ENCODE measurements at places on chromosomes 7 and 10. TPM values are rescaled to one million over a fixed set of nuclear protein-coding genes. Genes with fewer than 3 reads are reported as not detected.

DNA sequence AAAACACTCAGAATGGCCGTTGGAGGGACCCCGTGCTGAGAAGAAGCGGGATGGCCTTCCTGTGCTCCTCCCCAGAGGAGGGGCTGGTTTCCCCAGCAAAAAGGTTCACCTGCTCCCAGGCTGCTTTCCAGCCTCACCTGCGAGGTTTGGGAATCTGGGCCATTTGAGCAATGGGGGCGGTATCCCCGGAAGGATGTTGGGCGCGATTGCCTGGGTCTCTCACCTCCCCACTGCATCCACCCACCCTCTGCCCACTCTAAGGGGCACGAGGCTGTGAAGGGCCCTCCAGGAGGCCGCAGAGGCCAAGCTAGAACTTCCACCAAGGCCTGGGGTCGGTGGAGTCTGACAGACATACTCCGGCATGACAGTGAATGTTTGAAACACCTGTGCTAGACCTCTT, 147.6 kb downstream of the PAXIP1 start:
- H3K4me1 ChIP-seq: no peaks in the 10 kb centered on the region
- no peak overlapping the region for H3K4me3 ChIP-seq
- H3K27ac ChIP-seq: no peak overlapping the region
- H3K36me3 ChIP-seq: no peaks in the 10 kb centered on the region
- no peaks in the 10 kb centered on the region for H3K27me3 ChIP-seq

DNA sequence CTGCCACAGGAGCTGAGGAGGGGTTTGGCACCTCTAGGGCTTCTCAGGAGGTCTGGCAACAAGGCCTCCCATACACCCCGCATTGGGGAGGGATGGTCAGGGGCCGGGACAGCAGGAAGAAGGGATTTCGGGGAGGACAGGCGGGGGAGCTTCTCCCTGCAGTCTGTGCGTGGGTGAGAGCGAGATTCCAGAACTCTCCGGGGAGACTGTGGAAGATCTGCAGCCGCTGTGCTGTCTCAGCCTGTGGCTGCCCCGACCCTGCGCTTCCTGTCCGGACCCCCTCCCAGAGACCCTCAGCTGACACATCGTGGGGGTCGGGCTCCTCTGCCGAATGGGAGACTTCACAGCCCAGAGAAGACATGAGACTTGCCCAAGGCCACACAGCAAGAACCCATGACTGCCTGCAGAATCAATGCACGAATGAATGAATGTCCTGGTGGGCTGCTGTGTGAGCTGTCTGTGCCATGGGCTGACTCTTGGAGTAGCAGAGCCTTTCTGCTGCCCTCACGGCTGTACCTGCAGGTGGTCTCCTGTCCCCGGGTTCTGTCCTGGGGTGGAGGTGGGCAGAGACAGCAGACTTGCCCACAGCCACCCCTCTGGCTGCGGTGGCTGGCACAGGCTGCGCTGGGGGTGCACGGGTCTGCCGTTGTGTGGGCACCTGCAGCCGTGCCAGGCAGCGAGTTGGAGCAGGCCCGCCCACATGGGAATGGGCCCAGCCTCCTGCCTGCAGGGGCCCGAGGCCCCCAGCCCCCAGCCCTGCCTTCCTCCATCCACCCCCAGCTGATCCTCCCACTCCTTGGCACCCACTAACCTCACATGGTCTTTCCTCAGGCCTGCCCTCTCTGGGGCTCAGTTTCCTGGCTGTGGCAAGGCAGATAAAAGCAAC, 16.3 kb upstream of the LFNG start:
- no peak for DNase-seq
- peaks cover 16% of the 10 kb centered on the region for H3K4me1 ChIP-seq
- H3K27ac ChIP-seq: no peak overlapping the region
- no peak overlapping the region for H3K4me3 ChIP-seq
- no peaks in the 10 kb centered on the region for H3K36me3 ChIP-seq

GRCh38 chr10:69752479-69752878, 49.2 kb upstream of the COL13A1 start:
- DNase-seq: no peak
- H3K36me3 ChIP-seq: no peaks in the 10 kb centered on the region
- no peak overlapping the region for H3K4me3 ChIP-seq

- no peaks in the 10 kb centered on the region for H3K36me3 ChIP-seq
- peak within 1 kb of the TSS; percentile 100 for H3K27ac ChIP-seq
- H3K4me3 ChIP-seq: peak within 1 kb of the TSS; percentile 99
- H3K27me3 ChIP-seq: no peaks in the 10 kb centered on the region
Observed at GRCh38 chr7:74657692-74658177, at the start of gene GTF2I. GTF2I (plus strand) TSS chr7:74657718; CDS start chr7:74689129, 31,411 bp downstream.

DNA sequence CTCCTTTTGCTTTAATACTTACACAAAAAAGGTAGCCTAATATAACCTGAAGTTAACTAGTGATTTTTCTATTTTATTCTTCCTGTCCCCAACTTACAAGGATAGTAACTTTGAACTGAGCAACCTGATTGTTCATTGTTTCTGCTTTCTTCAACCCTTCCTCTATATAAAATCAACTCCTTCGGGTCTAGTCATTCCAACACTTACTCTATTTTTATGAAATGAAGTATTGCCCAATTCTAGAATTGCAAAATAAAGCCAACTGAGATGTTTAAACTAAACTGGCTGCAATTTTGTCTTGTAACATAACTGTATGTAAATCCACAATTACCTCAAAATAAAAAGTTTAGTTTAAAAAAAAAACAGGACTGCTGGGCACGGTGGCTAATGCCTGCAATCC, 20.3 kb upstream of the DNA2 start:
- no peaks in the 10 kb centered on the region for H3K4me1 ChIP-seq
- no peak overlapping the region for H3K27ac ChIP-seq
- H3K4me3 ChIP-seq: no peak overlapping the region
- no peaks in the 10 kb centered on the region for H3K27me3 ChIP-seq

DNA sequence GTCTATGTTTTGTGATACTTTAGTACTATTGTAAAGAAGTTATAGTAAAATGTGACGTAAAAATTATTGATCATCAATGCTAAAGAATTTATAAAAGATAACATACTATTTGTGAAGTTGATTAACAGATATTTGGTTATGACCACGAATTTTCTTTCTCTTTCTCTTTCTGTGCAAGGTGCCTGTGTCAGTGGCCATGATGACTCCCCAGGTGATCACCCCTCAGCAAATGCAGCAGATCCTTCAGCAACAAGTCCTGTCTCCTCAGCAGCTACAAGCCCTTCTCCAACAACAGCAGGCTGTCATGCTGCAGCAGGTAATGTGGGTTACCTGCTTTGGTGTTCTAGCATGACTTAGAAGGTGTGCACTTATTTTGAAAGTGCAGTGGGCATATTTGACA, 213.7 kb downstream of the FOXP2 start:
- no peak overlapping the region for H3K27ac ChIP-seq
- H3K27me3 ChIP-seq: no peaks in the 10 kb centered on the region
- no peak for DNase-seq
- H3K36me3 ChIP-seq: peaks cover 5% of the 10 kb centered on the region
- H3K4me1 ChIP-seq: no peaks in the 10 kb centered on the region

GRCh38 chr7:114051871-114052331, 133.1 kb upstream of the PPP1R3A start:
- H3K36me3 ChIP-seq: no peaks in the 10 kb centered on the region
- no peak overlapping the region for H3K27ac ChIP-seq
- H3K27me3 ChIP-seq: no peaks in the 10 kb centered on the region
- no peak overlapping the region for H3K4me3 ChIP-seq
- DNase-seq: no peak
- no peaks in the 10 kb centered on the region for H3K4me1 ChIP-seq

DNA sequence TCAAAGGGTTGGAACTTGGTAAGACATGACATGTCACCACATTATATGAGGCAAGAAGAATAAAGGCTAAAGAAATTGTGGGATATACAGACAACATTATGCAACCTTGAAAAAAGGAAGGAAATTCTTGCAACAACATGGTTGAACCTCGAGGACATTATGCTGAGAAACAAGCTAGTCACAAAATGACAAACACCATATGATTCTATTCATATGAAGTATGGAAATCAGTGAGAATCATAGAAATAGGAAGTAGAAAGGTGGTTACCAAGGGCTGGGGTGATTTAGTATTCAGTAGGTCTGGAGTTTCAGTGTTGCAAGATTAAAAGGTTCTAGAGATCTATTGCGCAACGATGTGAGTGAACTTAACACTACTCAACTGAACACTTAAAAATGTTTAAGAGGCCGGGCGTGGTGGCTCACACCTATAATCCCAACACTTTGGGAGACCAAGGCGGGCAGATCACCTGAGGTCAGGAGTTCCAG, 126.9 kb upstream of the TBX20 start:
- no peaks in the 10 kb centered on the region for H3K36me3 ChIP-seq
- DNase-seq: no peak
- H3K27ac ChIP-seq: no peak overlapping the region
- no peaks in the 10 kb centered on the region for H3K4me1 ChIP-seq

- H3K36me3 ChIP-seq: no peaks in the 10 kb centered on the region
- H3K27ac ChIP-seq: no peak overlapping the region
- no peak overlapping the region for H3K4me3 ChIP-seq
- no peaks in the 10 kb centered on the region for H3K27me3 ChIP-seq
Observed at GRCh38 chr7:81883801-81884393, 114.0 kb upstream of the HGF start.

- no peak for DNase-seq
- no peak overlapping the region for H3K4me3 ChIP-seq
Observed at GRCh38 chr7:139762886-139763285, 14.9 kb downstream of the HIPK2 start.

DNA sequence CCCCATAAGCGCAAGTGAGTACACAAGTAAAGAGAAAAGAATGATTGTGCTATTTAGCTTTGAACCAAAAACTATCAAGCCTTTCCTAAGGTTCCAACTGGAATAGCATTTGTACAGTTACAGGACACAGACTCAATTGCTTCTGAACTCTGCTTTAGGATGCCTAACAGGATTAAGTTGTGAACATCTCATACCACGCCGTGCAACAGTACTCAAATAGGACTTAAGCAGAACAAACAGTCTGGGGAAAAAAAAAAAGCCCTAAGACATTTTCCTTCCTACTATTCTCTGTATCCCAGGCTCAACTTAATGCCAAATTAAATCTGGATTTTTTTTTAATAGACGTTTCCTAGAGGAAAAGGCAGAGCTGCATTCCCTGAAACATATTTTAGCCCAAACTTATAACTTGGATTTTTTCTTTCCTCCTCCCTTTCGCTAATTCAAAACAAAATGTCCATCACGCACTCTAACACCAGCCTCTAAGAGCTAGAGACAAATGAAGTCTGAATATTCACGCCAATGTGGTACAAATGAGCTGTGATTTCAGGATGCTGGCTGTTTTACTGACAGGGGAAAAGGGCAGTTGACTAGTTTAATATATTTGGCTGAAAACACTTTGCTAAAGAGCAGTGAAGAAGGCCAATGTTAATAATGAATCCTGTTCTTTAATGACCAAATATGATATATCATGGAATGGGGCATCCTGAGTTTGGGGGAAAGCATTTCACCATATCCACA, 68.6 kb downstream of the CALD1 start:
- no peak for DNase-seq
- peaks cover 7% of the 10 kb centered on the region for H3K36me3 ChIP-seq
- no peaks in the 10 kb centered on the region for H3K27me3 ChIP-seq
- peaks cover 50% of the 10 kb centered on the region for H3K4me1 ChIP-seq
- no peak overlapping the region for H3K27ac ChIP-seq

GRCh38 chr7:20229646-20230500, 12.7 kb upstream of the MACC1 start:
- peaks cover 7% of the 10 kb centered on the region for H3K4me1 ChIP-seq
- H3K27ac ChIP-seq: peak overlapping the region; percentile 46
- no peak for DNase-seq
- no peaks in the 10 kb centered on the region for H3K27me3 ChIP-seq
- no peaks in the 10 kb centered on the region for H3K36me3 ChIP-seq

- no peak for DNase-seq
- H3K36me3 ChIP-seq: no peaks in the 10 kb centered on the region
- H3K4me3 ChIP-seq: no peak overlapping the region
- no peaks in the 10 kb centered on the region for H3K4me1 ChIP-seq
Observed at GRCh38 chr7:26993816-26994810, 101.7 kb downstream of the HOXA1 start.

DNA sequence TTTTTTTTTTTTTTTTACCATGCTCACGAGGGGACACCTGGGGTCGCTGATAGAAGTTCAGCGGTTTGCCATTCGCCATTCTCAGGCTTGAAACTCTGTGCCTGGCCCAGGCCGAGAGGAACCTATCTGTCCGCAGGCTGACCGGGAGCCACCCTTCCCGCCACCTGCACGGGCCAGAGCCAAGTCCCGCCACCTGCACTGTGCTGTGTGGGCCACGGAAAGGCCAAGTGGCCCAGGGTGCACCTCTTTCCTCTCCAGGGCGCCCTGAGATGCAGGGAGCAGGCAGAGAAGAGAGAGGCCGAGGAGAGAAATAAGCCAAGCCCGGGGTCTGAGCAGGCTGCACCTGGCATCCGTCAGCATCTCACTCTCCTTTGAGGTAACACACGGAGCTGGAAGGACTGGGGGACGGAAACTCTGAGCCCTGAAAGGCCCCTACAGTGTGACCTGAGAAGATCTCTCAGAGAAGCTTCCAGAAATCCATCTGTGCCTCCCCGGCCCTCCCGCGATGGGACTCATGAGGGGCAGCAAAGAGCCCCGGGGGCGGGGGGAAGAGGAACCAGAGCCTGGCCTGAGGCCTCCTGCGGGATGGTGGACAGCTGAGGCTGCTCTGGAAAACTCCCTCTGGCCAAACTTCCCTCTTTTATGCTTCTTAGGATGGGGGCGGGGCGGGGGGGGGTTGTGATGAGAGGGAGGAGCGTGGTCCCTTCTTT, 46.6 kb downstream of the PRKAG2 start:
- H3K27ac ChIP-seq: no peak overlapping the region
- DNase-seq: no peak
- peaks cover 7% of the 10 kb centered on the region for H3K4me1 ChIP-seq
- H3K4me3 ChIP-seq: no peak overlapping the region
- no peaks in the 10 kb centered on the region for H3K36me3 ChIP-seq
- no peaks in the 10 kb centered on the region for H3K27me3 ChIP-seq

GRCh38 chr10:93254180-93254853, 180.6 kb downstream of the CYP26A1 start:
- H3K4me3 ChIP-seq: no peak overlapping the region
- DNase-seq: no peak
- no peaks in the 10 kb centered on the region for H3K36me3 ChIP-seq
- H3K4me1 ChIP-seq: no peaks in the 10 kb centered on the region
- no peak overlapping the region for H3K27ac ChIP-seq

DNA sequence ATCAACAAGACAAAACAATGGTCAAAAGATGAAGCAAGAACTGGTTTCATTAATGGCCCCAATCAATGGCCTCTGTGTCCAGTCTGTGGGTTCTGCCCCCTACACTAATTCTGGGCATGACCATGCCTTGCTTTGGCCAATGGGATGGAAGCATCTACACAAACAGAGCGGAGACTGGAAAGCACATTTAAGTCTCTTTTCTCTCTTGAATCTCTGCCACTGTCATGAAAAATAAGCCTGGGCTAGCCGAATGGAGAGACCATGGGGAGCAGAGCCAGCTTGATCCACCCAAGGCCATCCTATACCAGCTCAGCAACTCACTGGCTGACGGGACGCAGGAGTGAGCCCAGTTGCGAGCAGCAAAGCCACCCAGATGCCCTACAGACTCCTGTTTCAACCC, 30.9 kb downstream of the ANKRD16 start:
- DNase-seq: no peak
- H3K4me1 ChIP-seq: no peaks in the 10 kb centered on the region
- no peaks in the 10 kb centered on the region for H3K27me3 ChIP-seq
- no peaks in the 10 kb centered on the region for H3K36me3 ChIP-seq

GRCh38 chr10:132407846-132408278, 10.9 kb downstream of the PWWP2B start:
- no peak for DNase-seq
- no peaks in the 10 kb centered on the region for H3K27me3 ChIP-seq
- peaks cover 72% of the 10 kb centered on the region for H3K4me1 ChIP-seq
- H3K4me3 ChIP-seq: no peak overlapping the region
- H3K27ac ChIP-seq: peak overlapping the region; percentile 90

RTKN2 gene
- 2.5 TPM for total RNA-seq

OR2A5 gene
- total RNA-seq: not detected

HOXA7 gene
- total RNA-seq: 23.8 TPM

KEL gene
- total RNA-seq: 2.2 TPM

RELN gene
- 7.4 TPM for total RNA-seq

SCART1 gene
- total RNA-seq: 1.5 TPM

FAM25A gene
- 40.0 TPM for total RNA-seq

RARRES2 gene
- 305 TPM for total RNA-seq

IKZF5 gene
- total RNA-seq: 9.6 TPM

Data from vagina (tissue), 2 donors.